ENCODE measurements at places on chromosomes 4 and X.
A peak's percentile ranks its signal among the peaks of the same experiment; 100 is the strongest.

DNA sequence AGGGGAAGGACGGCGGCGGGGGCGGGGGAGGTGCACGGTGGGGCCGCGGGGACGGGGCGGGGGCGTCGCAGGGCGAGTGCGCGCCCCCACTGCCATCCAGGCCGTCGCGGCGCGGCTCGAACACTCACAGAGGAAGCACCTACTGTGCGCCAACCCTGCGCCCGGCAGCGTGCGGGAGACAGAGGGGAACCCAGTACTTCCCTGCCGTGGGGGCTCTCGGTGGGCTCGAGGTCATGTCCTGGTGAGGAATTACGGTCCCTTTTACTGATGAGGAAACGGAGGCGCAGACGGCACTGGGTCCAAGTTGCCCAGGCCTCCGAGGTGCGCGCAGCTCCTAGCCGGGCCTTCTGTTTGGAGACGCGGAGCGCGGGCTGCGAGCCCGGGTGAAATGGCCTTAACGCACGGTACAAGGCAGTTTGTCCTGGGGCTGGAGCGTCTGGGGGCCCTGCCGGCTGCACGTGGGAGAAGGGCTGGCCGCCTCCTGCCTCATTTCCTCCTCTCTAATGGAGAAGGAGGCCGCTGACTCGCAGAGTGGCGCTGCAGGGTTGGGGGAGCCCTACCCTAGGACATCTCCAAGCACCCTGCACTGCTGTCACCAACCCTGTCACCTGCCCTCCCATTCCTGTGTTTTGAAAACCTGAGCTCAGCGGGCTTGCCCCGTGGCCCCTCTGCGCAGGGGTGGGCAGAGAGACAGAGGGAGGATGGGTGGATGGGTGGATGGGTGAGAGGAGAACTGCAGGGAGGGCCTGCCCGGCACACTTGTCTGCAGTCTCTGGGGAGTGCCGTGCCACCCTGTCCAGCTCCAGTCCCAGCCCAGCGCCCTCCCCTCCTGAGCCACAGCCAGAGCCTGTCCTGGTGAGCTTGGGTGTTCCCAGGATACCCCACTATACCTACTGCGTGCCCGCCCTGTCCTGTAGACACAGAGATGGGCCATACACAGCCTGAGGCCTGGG, 106.0 kb downstream of the ADRA2C start:
- peak; percentile 78 for DNase-seq

- DNase-seq = no peak
Observed at GRCh38 chr4:61532336-61533000, 332.3 kb downstream of the ADGRL3 start.

GRCh38 chr4:173432430-173432829, 33.5 kb upstream of the SCRG1 start:
- DNase-seq = no peak

- no peak for DNase-seq
Observed at GRCh38 chrX:29926056-29926455, 289.3 kb upstream of the MAGEB2 start.

- DNase-seq = no peak
Observed at GRCh38 chr4:97978791-97979488, 164.3 kb downstream of the STPG2 start.

DNA sequence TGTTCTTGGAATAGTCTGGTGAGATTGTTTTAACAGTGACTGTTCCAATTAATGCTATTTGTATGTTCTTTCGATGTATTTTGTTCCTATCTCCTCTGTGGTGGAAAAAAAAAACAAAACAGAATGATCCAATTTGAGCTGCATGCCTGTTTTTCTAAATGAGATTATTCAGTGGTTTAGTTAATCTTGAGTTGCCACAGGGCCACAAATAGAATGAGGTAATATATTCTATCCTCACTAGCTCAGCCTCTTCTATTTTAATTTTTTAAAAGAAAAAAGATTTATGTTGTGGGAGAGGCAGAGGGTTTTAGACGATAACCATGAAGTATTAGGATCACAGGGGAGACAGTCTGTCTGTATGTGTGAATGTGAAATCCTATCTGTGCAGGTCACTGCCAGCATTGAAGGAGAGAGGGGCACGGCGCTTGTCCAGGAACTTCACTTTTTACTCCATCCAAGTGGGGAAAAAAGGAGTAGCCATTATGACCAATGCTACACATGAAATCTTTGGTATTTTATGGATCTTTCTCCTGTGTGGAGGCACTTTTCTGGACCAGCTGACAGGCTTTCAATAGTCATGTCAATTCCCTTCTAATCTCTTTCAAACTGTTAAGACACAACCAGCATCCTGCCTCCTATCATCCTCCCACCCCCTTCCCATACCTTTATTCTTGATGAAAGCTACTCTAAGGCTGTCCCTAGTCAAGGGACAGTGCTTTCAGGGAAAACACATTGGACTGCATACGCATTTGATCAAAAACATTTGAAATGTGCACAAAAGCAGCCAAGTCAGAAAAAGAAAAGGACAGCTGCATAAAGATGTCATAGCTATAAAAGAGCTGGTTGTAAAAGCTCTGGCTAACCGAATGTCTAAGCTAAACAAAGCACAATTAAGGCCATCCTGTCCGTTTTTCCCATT, 1063.8 kb upstream of the INTU start:
- DNase-seq = no peak

DNA sequence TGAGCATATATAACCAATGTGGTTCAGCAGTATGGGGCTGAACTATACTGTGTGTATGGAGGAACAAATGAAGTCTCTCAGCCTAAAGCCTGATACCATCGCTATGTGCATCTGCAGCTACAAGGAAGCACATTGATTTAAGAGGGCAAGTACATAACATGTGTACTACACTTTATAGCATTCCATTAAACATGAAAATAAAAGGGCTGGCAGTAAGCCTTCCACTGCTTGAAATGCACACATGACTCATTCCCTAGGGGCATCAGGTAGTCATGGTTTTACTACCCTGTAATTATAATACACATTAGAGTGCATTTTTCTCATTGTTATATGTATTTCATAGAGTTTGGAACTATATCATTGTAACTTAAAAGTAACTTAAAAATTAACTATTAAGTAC, 51.2 kb downstream of the SMARCA1 start:
- DNase-seq = no peak

DNA sequence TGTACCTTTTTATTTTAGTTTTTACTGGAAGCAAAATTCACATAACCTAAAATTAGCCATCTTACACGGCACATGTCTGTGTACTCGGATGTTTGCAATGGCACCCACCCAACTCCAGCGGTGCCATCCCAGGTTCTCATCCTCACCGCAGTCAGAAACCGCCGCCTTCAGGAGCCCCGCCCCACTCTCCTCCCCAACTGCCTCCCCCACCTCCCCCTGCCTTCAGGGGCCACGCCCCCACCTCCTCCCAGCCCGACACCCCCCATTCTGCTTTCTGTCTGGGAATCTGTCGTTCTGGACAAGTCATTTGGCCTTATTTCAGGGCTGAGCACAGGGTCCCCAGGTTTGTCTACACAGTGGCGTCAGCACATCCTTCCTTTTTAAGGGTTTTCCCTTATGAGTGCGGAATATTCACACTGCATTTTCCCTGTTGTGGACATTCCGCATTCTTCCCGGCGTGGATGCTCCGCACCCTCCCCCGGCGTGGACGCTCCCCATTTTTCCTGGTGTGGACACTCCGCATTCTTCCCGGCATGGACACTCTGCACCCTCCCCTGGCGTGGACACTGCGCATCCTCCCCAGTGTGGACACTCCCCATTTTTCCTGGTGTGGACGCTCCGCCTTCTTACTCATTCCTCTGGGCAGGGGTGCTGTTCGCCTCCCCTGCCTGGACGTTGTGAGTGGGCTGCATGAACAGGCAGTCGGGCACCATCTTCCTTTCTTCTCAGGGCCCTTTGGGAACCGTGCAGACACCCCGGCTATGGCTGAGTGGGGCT, 135.4 kb upstream of the NKX1-1 start:
- DNase-seq = peak; percentile 86

- DNase-seq = no peak
Observed at GRCh38 chr4:98510757-98511517, 147.5 kb downstream of the TSPAN5 start.

GRCh38 chrX:129726307-129727111, 12.3 kb upstream of the XPNPEP2 start:
- DNase-seq = peak; percentile 85

- DNase-seq = peak; percentile 37
Observed at GRCh38 chrX:138777230-138777629, 65.7 kb upstream of the FGF13 start.

DNA sequence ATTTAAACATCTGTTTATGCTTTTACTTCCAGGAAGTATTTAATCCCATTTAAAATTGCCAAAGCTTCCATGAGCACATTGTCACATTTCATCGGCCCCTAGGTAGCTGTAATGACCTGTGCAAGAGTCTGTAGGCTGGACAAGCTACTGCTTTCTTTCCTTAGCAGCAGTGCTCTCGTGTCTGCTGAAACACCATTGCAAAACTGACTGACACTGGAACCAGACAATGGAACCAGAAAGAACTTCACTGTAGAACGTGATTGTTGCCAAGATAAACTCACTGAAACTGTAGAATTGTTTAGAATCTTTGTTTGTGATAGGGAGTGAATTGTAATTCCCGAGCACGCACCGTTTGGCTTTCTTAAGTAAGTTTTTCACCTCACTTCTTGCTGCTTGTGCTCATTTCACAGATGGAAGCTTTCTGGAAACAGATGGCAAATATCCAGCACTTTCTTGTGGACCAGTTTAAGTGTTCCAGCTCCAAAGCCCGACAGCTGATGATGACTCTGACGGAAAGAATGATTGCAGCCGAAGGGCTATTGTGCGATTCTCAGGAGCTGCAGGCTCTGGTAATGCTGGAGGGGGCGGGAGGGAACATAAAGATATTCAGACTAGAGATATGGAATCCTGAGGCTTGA, 36.9 kb downstream of the EVC start:
- DNase-seq = no peak

DNA sequence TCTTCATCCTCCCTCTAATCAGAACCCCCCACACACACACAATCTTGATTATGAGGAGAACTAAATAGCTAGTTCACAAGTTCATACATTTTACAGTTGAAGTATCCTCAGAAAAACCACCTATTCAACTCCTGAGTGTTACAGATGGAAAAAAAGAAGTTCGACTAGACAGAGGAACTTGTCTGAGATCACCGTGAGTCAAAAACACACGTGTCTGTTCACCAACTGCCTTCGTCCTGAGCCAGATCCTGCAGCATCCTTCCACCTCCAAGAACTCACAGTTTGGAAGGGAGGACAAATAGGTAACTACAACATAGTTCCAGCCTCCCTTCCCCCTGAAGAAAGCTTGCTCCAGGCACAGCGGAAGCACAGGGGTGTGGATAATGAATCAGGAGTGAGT, 19.0 kb upstream of the IRAK1 start:
- DNase-seq = no peak

DNA sequence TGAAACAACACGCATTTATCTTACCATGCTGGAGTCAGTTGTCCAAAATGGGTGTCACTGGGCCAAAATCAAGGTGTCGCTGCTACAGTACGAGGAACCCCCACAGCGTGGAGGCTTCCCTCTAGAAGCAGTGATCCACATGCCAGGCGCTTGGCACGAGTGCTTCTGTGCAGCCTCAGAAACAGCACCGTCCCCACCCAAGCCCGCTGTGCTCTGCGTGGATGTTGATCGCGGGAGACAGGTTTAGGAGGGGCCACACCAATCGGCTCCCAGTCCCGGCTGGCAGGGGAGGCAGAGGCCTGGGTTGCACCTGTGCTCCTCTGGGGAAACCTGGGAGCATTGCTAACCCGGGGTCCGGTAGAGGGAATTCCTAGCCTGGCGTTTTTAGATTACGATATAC, 165.5 kb upstream of the PSAPL1 start:
- DNase-seq = no peak

DNA sequence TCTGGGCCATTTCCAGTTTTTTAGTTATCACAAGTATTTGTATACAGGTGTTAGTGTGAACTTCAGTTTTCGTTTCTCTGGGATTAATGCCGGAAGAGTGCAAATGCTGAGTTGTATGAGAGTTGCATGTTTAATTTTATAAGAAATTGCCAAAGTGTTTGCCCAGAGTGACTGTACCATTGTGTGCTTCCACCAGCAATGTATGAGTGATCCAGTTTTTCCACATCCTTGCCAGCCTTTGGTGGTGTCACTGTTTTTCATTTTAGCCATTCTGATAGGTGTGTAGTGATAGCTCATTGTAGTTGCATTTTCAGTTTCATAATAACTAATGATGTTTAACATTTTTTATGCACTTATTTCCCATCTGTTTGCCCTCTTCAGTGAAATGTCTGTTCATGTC, 18.4 kb downstream of the PLS3 start:
- no peak for DNase-seq

- DNase-seq = no peak
Observed at GRCh38 chr4:42617030-42617429, 39.9 kb downstream of the ATP8A1 start.

- no peak for DNase-seq
Observed at GRCh38 chrX:109926118-109926517, 76.8 kb upstream of the TMEM164 start.

DNA sequence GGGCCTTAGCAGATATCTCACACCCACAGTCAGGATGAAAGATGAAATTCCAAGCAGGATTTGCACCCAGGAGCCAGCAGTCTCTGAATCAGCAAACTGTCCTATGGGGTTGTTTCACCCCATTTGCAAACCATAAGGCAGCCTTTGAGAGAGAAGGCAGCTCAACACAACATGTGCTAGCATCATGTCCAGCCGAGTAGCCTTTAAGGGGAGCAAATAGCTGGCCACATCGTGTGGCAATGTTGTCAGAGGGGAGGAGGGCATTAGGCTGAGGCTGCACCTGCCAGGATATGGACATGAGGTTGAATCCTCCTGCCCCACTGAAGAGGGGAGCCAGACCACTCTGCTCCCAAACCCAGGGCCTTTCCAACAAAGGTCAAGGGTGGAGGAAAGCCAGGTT, 20.6 kb upstream of the PJA1 start:
- no peak for DNase-seq

GRCh38 chr4:52234561-52235440, 183.7 kb downstream of the SPATA18 start:
- DNase-seq = peak; percentile 10

DNA sequence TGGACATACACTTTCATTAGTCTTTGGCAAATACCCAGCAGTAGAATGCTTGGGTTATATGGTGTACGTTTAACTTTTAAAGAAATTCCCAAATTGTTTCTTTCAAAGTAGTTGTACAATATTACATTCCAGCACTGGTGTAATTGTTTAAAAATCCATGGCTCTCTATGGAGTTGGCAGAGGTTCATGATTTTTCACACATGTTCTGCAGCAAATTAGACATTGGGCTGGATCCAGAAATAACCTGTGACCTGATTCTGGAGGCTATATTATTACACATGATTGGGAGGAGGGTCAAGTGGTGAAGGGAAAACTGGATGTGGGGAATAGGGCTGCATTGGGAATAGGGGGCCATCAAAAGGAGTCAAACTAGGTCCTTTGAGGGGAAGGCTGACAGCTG, 41.9 kb downstream of the MAMLD1 start:
- no peak for DNase-seq

GRCh38 chr4:1981251-1982058, 27.3 kb downstream of the NELFA start:
- DNase-seq = peak; percentile 89

- DNase-seq = peak; percentile 82
Observed at GRCh38 chrX:48540028-48540375, 488 bp downstream of the TBC1D25 start.

- no peak for DNase-seq
Observed at GRCh38 chr4:26104056-26104685, 190.2 kb downstream of the SMIM20 start.

GRCh38 chrX:46653482-46653881, 79.9 kb downstream of the CHST7 start:
- DNase-seq = peak; percentile 36

- DNase-seq = no peak
Observed at GRCh38 chr4:106690487-106690886, 321.9 kb upstream of the GIMD1 start.

Data from H7 (cell line).